ENCODE measurements at places on chromosomes 6 and 20.

DNA sequence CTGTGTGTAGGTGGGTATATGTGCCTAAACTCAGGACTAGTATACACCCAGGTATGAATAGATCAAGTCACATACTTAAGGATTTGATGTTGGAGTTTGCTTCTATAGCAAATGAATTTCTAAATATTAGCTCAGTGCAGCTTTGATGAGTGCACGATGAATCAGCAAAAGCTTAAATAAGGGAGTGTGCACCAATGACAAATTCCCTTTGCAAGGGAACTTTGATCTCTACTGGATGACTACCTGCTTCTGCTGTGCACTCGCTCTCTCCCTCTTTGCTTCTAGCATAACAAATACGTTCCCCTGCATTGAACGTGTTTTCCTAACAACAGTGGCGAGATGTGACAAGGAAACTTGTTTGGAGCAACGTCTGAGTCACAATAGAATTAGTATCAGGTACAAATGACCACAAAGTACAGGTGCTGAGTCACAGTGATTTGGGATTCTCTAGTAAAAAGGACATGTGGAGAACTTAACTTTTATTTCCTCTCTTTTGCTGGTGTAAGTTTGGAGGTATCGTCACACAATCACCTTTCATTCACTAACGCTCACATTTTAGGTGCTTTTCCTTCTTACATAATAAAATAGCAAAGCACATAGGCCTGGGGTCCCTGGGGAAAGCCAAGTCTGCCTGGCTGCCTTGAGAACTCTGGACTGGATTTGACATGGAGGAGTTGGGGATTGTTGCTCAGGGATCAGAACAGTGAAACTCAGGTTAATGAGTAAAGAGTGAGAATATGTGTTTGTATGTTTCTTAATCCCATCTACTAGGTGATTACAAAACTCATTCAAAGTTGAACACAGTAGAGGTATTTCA, 49.7 kb downstream of the KLHL31 start:
- no peak for DNase-seq

DNA sequence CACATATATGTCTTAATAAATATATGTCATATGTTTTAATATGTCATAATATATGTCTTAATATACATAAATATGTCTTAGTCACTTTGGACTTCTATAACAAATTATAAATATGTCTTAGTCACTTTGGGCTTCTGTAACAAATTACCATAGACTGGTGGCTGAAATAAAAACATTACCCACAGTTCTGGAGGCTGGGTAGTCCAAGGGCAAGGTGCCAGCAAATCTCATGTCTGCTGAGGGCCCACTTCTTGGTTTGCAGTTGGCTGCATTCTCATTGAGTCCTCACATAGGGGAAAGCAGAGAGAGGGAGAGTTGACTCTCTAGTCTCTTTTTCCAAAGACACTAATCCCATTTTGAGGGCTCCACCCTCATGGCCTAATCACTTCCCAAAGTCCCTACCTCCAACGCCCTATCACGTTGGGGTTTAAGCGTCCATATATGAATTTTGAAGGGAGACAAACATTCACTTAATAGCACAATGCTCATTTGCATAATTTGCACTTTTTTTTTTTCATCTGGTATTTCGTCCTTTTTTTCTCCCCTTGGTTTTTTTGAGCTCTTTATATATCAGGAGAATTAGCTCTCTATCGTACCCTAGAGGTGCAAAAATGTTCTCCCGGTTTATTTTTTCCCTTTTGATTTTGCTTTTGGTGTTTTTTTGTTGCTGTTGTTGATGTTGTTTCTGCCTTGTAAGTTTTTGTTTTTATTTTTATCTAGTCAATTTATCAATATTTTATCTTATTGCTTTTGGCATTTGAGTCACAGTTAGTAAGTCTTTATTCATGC, 266.4 kb downstream of the PLCB1 start:
- no peak for DNase-seq

GRCh38 chr6:131867744-131868143, 59.9 kb downstream of the ENPP1 start:
- DNase-seq: no peak

GRCh38 chr20:59149678-59150504, 13.7 kb upstream of the ZNF831 start:
- peak; percentile 37 for DNase-seq

- no peak for DNase-seq
These were observed 3.0 kb upstream of the GOPC start for GRCh38 chr6:117605169-117605826.

GRCh38 chr6:157976345-157977175, 5.1 kb upstream of the SYNJ2 start:
- no peak for DNase-seq

DNA sequence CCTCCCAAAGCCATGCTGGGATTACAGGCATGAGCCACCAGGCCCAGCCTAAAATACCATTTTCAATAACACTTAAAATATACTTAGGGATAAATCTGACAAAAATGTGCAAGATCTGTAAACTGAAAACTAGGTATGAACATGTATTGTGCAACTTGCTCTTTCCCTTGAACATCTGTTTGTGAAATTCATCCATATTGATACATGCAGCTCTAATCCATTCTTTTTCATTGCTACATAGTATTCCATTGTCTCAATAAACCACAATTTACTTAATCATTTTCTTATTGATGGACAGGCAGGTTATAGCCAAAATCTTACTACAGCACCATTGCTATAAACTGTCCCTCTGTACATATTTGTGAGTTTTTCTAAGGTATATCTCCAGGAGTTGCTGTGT, 4.7 kb upstream of the SLC22A16 start:
- no peak for DNase-seq

GRCh38 chr6:166851426-166851825, 104.9 kb downstream of the RNASET2 start:
- DNase-seq: no peak

DNA sequence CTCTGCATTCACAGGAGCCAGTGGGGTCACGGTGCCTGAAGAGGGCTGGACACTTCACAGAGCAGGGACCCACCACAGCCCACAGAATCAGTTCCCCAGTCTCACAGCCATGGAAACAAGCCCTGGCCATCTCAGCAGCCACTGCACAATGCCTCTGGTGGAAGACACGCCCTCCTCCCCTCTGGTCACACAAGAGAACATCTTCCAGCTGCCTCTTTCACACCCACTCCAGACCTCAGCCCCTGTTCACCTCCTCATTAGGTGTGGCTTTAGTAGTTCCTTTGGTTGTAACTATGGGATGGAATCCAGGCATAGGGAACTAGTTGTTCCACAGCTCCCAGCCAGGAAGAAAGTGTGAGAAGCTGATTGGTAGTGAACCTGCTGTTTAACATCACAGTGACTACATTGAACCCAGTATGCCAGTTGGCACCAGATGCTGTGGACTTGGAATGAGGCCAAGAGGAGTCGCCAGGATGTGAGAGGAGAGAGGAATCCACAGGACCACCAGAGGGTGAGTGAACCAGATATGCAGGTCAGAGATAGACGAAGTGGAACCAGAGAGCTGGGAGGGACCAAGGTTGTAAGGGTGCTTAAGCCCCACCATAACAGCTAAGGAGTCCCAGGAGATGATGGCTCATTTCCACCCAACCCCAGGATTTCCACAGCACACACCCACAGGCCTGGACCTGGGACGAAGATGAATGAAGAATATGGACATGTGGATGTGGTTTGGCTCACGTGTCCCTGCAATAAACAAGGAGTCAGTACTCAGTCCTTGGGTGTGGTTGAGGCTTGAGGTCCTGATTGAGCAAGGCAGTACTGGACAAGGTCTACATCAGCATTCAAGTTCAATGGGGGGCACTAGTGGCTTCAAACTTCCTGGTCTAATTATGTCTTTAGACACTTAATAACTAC, 8.8 kb upstream of the BTN3A3 start:
- no peak for DNase-seq

- DNase-seq: no peak
These were observed 215.3 kb upstream of the KCNQ5 start for GRCh38 chr6:72406517-72406916.

DNA sequence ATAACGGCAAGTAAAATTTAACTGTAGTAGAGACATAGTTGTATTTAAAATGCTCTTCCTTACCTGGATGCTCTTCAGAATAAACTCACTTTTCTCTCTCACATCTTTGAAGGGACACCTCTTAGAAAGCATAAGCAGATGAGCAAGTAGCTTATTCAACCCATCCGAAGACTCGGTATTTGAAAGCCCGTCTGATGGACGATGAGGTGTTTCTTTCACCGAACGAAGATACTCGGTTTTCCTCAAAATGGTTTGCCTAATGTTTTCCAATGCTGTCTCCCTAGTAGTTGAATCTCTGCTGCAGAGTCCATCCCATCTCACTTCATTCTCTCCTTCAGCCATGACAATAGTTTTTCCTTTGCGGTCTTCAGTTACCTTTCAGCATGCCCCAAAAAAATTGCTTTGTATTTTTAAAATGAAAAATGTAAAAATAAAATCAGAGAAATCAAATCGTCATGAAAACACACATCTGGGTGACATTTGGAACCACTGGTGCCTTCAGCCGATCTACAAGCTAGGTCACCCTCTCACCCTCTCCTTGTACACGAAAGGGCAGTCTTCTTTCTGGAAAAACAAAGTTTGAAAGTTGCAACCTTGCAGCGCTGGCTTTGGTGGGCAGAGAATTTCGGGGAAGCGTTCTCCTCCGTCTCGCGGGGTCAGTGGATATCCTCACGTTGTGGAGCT, 772 bp downstream of the SESN1 start:
- DNase-seq: no peak

GRCh38 chr6:14626556-14626955, 509.0 kb downstream of the CD83 start:
- no peak for DNase-seq

DNA sequence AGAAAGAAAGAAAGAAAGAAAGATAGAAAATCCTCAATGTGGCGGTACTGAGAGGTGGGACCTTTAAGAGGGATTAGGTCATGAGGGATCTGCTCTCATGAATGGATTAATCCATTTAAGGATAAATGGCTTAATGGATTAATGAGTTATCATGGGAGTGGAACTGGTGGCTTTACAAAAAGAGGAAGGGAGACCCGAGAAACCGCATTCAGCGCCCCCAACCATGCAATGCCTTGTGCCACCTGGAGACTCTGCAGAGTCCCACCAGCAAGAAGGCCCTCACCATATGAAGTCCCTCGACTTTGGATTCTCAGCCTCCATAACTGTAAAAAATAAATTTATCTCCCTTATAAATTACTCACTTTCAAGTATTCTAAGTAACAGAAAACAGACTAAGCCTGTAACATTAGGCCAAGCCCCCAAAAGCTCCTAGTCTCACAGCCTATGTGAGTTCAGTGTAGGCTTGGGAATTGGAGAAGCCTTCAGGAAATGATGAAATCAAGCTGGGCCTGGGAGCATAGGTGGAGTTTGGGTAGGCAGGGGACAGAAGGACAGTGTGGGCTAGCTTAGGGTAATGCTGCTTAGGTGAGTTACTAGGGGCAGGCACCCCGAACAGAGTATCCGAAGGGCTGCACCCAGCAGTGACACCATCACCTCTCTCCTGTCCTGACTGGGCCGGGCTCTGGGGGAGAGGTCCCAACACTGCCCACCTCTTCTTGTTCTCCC, 36.2 kb upstream of the RNF24 start:
- no peak for DNase-seq

- no peak for DNase-seq
These were observed 20.4 kb downstream of the RBM39 start for GRCh38 chr20:35721621-35722020.

DNA sequence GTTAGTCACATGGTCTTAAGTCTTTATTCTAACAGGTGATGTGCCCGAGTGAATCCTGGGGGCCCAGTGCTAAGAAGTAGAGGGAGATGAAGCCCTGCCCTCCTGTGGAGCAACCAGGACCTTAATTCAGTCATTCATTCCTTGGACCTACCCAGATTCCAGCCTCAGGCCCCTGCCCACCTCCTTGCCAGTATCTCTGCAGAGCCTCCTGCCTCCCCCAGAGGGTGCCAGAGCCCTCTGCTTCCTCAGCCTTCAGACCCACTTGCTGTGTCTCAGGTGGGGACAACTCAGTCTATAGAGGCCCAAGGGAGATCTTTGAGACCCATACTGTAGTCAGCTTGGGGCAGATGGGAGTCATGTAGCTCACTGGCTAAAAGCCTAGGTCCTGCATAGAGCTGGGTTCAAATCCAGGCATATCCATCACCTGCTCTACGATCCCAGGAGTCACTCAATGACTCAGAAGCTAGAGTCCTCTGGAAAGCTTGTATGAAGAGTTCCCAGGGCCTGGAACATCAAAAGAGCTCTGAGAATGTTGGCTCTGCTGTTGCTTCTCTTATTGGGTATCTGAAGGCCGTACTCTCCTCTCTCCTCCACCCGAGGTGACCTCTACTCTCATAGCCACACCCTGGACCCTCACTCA, 3.9 kb upstream of the SIGLEC1 start:
- no peak for DNase-seq

- no peak for DNase-seq
These were observed 686 bp downstream of the ZGPAT start for GRCh38 chr20:63708301-63709148.

- DNase-seq: no peak
These were observed 56.0 kb downstream of the BCAS1 start for GRCh38 chr20:54014293-54014926.

- no peak for DNase-seq
These were observed 72.7 kb upstream of the TCF21 start for GRCh38 chr6:133816171-133816570.

- DNase-seq: no peak
These were observed 29.2 kb downstream of the TAF11 start for GRCh38 chr6:34858681-34859080.

DNA sequence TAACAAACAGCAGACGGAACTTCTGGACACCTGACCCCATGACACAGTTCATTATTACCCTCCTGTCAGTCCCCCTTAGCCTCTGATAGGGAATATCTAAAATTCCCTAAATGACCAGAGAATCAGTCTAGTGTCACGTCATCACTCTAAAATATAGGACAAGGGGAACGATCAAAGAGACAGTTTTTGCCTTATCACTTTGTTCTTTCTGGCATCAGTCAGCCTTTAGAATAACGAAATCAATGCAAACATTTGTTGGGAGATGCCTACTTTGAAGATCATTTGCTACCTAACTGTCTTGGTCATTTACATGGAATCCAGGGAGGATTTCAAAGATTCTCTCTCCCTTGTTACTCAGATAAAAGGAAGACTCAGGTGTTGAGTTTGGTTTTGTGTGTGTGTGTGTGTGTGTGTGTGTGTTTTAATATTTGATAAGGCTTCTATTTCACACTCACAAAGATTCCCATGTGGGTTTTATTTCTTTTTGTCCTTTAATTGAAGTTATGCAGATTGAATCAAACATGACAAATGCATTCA, 28.3 kb downstream of the LINC00237 start:
- DNase-seq: no peak

- DNase-seq: no peak
These were observed 87.0 kb downstream of the CDH22 start for GRCh38 chr20:46221256-46221833.

DNA sequence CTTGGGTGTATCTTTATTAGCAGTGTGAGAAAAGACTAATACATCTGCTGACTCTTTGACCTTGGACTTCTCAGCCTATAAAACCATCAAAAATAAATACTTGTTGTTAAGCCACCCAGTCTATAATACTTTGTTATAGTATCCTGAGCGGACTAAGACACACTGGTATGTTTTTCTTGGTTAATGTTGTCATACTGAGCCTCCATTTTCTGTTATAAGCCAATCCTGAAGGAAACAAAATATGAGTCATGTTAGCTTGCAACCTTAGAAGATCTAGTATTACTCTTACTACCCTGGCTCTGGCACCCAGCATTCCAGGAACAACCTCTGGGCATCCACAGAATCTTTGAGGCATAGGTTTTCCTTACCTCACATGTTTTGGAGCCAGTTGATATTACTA, 307.2 kb downstream of the FRK start:
- DNase-seq: no peak
